H1 (cell line): ENCODE measurements at places on chromosomes 16 and 17. TPM values are rescaled to one million over a fixed set of nuclear protein-coding genes. Genes with fewer than 3 reads are reported as not detected.

Gene ITGAL
- not detected in 2 replicates for total RNA-seq

Gene C16orf96
- total RNA-seq = 1.3 and 1.6 TPM in 2 replicates

Gene ZNF423
- total RNA-seq = 52.3 and 55.0 TPM in 2 replicates

Gene CTCF
- 66.0 and 67.5 TPM in 2 replicates for total RNA-seq

Gene HOXB5
- total RNA-seq = not detected in 2 replicates

Gene TUBB3
- 275 and 292 TPM in 2 replicates for total RNA-seq

Gene EPOP
- total RNA-seq = 3.3 and 4.0 TPM in 2 replicates

Gene KRT33A
- total RNA-seq = not detected in 2 replicates

Gene HNF1B
- total RNA-seq = 0.13 TPM in 1 of 2 replicates, not detected in the other

Gene GAST
- total RNA-seq = not detected in 2 replicates

Gene ACSM5
- not detected in 2 replicates for total RNA-seq

Gene HIC1
- 0.09 and 0.19 TPM in 2 replicates for total RNA-seq

Gene PKMYT1
- 74.7 and 83.6 TPM in 2 replicates for total RNA-seq

Gene CMTM2
- total RNA-seq = not detected in 2 replicates

Gene GJC1
- total RNA-seq = 154 and 156 TPM in 2 replicates

Gene SLC52A1
- 0.61 and 0.63 TPM in 2 replicates for total RNA-seq

Gene KRT33B
- not detected in 2 replicates for total RNA-seq

Gene RAP1GAP2
- total RNA-seq = 63.4 and 63.8 TPM in 2 replicates

Gene SLFN12L
- not detected in 2 replicates for total RNA-seq

Gene NOS2
- 1.8 and 1.9 TPM in 2 replicates for total RNA-seq

Gene GDPD1
- 6.7 and 7.7 TPM in 2 replicates for total RNA-seq

Gene MAF
- total RNA-seq = 2.7 TPM in 2 replicates

Gene PDILT
- total RNA-seq = not detected in 2 replicates

Gene CCL13
- not detected in 2 replicates for total RNA-seq

Gene GH1
- total RNA-seq = not detected in 2 replicates

Gene KCNJ18
- not detected in 2 replicates for total RNA-seq

Gene TBC1D3E
- total RNA-seq = not detected in 2 replicates

Gene IRF8
- total RNA-seq = 0.96 and 2.0 TPM in 2 replicates

Gene ZDHHC1
- 3.1 and 3.5 TPM in 2 replicates for total RNA-seq

Gene ARMC5
- 8.7 and 8.9 TPM in 2 replicates for total RNA-seq

Gene MRPL27
- 75.6 and 82.6 TPM in 2 replicates for total RNA-seq

Gene SDR42E2
- total RNA-seq = not detected in 2 replicates

Gene GPR139
- total RNA-seq = 0.73 and 0.84 TPM in 2 replicates

Gene EFCAB13
- total RNA-seq = 1.3 and 2.0 TPM in 2 replicates

Gene MMP15
- total RNA-seq = 42.2 and 44.0 TPM in 2 replicates

Gene CD300LF
- total RNA-seq = not detected in 2 replicates

Gene ARHGAP23
- total RNA-seq = 107 and 108 TPM in 2 replicates

Gene RNF227
- 0.63 and 0.77 TPM in 2 replicates for total RNA-seq

Gene LITAFD
- not detected in 2 replicates for total RNA-seq

Gene KRT32
- total RNA-seq = not detected in 2 replicates

Gene RND2
- 51.3 and 56.8 TPM in 2 replicates for total RNA-seq

Gene PHKB
- 38.3 TPM in 2 replicates for total RNA-seq

Gene NPW
- total RNA-seq = 8.1 and 10.3 TPM in 2 replicates

Gene ZP2
- not detected in 2 replicates for total RNA-seq

Gene OR3A3
- total RNA-seq = not detected in 2 replicates

Gene ABCA10
- not detected in 2 replicates for total RNA-seq

Gene ATP2A1
- total RNA-seq = 2.4 and 3.0 TPM in 2 replicates

Gene KRT9
- not detected in 2 replicates for total RNA-seq

Gene CCDC92B
- total RNA-seq = 11.9 and 12.1 TPM in 2 replicates

Gene EEF2K
- 30.2 and 30.5 TPM in 2 replicates for total RNA-seq

Gene PIEZO1
- total RNA-seq = 63.6 and 67.5 TPM in 2 replicates

Gene MRM1
- 11.2 and 11.7 TPM in 2 replicates for total RNA-seq

Gene TEKT1
- total RNA-seq = not detected in 2 replicates

Gene SERPINF2
- 1.6 and 1.8 TPM in 2 replicates for total RNA-seq

Gene PPP1R1B
- total RNA-seq = 9.4 and 10.7 TPM in 2 replicates

Gene CDH8
- 8.3 and 8.4 TPM in 2 replicates for total RNA-seq

Gene TRIM25
- total RNA-seq = 37.3 and 38.9 TPM in 2 replicates

Gene CHD3
- 12.9 and 14.2 TPM in 2 replicates for total RNA-seq

Gene TEX14
- 0.88 and 2.5 TPM in 2 replicates for total RNA-seq
